ENCODE measurements at places on chromosomes 3 and 15.

DNA sequence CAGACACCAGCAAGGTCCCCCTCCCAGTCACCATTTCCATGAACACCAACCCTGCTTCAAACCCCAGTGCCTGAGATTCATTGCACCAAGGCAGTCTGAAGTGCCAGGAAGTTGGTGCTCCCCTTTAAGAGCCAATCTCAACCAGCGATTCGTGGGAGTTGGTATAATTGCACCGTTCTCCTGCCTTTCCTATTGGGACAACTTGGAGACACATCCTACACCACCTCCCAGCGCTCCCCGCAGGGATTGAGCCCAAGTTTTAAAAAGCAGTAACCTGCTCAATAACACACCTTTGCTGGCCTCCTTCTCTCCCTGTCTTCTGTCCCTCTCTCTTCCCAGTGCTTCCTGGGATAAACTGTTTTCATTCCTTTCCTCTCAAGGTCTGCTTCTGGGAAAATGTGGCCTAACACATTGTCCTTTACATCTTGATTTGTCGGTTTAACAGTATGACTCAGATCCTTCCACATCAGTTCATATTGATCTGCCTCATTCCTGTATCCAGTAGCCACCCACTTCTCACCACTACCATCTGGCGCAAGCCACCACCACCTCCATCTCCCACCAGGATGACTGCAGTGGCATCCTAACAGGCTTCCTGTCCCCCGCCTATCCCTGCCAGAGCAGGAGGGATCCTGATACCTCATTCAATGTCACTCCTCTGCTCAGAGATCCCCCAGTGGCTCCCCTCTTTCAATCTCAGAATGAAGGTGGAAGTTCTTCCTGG is 37.8 kb upstream of the HRH1 start:
- no peak for DNase-seq

- no peak for DNase-seq
These were observed 189.1 kb downstream of the GHSR start for GRCh38 chr3:172259111-172259541.

DNA sequence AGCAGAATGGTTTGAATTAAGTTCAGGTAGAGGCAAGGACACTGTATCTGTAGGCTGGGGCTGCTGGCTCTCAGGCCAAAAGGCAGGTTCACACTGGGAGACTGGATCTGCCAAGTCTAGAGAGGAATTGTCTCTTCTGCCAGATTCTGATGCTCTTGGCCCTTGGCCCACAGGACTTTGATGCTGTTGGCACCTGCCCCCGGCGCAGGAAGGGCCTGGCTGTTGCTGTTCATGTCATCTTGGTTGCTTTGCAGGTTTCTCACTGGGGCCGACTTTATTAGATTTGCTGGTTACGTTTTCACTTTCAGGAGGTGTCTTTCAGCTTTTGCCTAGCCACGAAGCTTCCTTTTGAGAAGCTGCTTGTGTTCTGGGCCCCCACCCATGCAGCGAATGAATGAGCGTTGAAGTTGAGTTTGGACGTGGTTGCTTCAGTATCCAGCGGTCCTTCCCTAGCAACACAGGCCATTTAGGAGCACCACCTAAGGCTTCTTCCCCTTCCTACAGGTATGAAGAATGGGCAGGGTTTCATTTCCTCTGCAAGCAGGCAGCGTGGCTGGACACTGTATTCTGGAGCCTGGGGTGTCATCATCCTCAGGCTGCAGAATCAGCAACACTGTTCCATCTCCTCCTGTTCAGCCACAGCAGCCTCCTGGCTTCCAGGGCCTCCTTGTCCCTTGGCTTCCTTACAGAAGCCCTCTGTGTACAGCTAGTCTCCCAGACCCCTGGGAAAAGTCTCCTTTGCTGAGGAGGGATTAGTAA is 65.6 kb upstream of the PRR23C start:
- DNase-seq: no peak

GRCh38 chr3:11534793-11535101 is 109.0 kb downstream of the VGLL4 start:
- no peak for DNase-seq
